Anterior cingulate cortex (tissue), 58 donors: ENCODE measurements at places on chromosomes 3 and 15.

GRCh38 chr3:43327582-43327979 lies 41.2 kb downstream of the SNRK start:
- no peak for DNase-seq

DNA sequence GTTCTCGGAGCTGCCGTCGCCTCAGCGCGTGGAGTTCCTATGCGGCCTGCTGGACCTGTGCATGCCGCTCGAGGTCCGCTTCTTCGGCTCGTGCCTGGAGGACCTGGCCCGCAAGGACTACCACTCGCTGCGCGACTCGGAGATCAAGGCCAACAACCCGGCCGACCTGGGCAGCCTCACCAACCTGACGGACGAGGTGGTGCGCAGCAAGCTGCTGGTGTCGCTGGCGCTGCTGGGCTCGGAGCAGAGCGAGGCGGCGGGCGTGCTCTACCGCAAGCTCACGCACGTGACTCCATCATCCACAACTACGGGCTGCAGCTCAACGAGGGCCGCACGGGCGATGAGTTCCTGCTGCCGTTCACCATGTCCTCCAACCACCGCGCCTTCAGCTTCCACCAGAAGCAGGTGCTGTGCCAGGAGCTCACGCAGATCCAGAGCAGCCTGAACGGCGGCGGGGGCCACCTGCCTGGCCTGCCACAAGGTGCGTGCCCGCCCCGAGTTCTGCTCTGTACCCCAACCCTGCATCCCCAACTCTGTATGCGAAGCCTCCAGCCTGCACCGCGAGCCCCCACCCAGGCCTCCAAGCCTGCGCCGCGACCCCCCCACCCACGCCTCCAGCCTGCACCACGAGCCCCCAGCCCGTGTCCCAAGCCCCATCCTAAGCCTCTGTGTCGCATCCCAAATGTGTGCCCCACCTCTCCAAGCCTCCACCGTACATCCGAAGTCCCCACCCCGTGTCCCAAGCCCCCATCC lies 178.2 kb downstream of the OR4M2 start:
- no peak for DNase-seq

DNA sequence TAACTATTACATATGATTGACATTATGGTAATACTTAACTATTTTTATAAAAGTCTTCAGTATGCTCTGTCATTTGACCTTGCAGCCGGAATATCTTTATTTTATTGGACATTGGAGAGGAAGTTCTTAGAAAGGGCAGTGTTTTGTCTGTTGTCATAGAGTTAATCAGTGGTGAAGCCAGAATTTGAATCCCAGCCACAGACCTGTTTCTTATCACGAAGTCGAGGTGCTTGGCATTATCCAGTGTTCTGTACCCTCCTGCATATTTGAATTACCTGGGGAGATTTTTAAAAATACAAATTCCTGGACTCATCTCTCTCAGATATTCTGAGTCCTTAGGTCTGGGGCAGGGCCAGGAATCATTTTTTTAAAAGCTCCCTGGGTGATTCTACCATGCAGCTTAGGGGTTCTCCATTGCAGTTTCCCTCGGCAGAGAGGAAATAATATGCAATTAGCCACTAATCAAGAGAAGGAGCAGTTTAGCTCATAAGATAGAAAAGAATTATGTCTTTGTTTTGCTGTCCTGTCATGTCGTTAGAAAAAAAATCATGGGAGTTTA lies 195.6 kb upstream of the CFAP20DC start:
- DNase-seq, result no peak

DNA sequence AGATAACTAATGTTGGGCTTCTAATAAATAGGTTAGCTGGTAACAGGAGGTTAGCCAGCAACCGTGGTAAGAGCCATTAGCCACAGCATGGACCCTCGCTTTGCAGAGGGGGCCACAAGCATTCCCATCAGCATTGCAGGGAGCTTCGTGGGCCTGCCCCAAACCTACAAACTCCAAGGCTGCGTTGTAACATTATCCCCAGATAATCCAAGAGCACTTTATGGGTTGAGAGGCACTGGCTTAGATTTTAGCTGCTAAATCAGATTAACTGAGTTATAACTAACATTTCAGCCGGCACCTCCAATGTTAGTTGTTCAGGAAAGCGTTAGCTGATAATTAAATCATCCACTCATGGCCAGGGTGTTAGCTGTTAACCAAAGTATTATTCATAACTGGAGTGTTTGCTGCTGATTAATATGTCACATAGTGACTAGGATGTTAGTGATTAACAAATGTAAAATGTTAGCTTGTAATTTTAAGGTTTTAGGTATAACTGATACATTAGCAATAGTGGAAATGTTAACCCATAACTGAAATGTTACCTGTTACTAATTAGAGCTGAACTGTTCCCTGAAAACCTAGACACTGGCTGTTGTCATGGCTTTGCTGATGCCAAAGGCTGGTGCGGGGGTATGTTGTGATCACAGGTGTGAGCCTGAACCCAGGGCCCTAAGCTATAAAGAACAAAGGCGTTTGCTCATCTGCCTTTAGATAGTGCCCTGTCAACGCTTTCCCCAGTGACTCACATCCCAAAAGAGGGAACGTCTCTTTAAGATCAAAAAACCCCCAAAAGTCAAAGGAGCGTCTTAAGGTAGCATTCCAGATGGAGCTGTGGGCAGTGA lies 56.2 kb downstream of the SLC6A6 start:
- no peak for DNase-seq

GRCh38 chr15:65087873-65088642 lies 11.5 kb downstream of the KBTBD13 start:
- no peak for DNase-seq

- DNase-seq, result no peak
Measured at GRCh38 chr3:13004376-13004775, 68.9 kb downstream of the IQSEC1 start.

DNA sequence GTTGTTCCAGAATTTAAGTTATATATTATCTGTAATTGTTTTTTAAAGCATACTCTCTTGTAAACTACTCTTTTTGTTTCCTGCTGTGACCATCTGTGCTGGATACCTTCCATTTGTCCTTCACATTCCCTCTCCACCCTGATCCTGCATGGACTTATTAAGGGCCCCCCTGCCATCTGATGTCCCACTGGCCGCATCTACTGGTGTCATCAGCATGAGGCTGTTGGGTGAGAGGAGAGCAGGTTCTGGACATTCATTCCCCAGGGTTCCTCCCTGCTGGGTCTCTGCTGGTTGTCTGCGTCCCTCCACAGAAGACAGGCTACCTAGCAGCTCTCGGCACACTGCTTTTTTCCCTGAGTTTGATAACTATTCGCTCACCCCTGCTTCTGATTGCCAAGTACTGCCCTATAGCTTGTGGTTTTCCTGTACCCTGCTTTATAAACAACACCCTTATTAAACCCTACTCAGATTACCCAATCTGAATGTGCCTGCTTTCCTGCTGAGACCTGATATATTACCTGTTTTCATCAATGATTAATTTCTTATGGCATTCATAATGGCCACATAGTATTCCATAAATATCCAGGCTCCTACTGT lies 7.7 kb downstream of the CMTM8 start:
- DNase-seq, result no peak

DNA sequence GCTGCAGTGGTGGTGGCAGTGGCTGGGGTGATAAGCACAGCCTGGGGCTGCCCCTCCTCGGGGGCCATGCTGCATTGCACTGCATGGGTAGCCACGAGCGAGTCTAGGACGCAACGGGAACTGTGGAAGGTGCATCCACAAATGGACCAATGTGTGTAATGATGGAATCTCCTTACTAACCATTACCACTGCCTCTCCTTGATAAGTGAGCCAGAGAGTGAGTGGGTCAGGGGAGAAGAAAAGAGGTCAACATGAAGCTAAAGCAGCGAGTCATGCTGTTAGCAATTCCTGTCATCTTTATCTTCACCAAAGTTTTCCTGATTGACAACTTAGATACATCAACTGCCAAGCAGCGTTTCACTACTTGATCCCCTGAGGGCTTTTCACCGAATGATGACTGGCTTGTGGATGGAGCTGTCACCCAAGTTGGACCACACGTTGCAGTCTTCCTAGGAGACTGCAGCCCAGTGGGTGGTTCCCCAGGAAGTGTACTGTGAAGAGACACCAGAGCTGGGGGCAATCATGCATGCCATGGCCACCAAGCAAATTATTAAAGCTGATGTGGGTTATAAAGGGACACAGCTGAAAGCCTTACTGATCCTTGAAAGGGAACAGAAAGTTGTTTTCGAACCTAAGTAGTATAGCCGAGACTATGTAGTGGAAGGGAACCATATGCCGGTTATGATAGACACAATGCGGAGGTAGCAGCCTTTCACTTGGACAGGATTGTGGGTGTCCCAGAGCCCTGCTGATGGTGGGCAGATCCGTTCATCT lies 20.6 kb downstream of the SAMD7 start:
- DNase-seq, result no peak

DNA sequence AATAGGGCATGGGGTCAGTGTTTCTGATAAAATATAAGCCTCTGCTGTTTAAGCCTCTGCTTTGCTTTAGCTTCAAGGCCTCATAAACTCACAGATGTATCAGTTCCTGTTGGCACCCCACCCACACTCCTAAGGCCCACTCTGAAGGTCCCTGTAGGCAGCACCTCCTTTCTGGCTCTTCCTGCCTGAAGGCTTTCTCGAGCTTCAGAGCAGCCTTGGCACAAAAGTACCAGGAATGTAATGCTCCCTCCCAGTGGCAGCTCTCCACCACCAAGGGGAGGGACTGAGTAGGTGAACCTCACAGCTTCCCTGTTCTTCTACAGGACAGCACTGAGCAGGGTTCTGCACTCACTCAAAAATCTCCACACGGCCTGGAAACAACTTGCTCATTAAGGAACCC lies 102.2 kb downstream of the ABHD5 start:
- no peak for DNase-seq

DNA sequence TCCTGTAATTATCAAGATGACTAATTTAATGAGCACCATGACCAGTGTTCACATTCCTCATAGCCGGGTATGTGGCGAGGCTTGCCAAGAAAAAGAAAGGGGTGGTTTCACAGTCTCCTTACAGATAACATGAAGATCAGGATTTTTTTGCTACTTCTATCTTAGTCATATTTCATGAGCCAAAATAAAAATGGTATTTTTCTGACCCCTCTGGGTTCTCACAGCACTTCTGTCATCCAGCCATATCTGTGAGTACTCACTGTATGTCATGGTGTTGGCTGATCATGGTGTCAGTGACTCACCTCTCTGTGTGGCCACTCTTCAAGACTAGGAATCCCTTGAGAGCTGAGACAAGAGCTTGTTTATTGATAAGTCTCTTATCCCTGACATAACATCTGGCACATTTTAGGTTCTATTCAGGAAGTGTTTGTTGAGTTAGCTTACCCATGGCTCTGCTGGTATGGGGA lies 130.5 kb upstream of the LMCD1 start:
- no peak for DNase-seq

DNA sequence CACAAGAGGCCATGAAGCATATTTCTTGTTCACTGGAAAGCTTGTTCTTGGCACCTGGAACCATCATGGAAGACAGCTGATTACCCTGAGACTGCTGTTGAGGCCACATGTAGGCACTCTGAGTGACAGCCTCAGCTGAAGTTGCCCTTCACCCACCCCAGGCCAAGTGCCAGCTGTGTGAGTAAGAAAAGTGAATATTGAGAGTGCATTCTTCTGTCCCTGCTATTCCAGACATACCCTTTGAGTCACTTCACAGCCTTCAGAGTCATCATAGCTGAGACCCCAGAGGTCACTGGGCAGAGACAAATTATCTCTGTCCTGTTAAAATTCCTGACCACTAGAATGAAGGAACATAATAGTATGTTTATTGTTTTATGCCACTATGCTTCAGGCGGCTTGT lies 79.6 kb downstream of the NFKBIZ start:
- no peak for DNase-seq

DNA sequence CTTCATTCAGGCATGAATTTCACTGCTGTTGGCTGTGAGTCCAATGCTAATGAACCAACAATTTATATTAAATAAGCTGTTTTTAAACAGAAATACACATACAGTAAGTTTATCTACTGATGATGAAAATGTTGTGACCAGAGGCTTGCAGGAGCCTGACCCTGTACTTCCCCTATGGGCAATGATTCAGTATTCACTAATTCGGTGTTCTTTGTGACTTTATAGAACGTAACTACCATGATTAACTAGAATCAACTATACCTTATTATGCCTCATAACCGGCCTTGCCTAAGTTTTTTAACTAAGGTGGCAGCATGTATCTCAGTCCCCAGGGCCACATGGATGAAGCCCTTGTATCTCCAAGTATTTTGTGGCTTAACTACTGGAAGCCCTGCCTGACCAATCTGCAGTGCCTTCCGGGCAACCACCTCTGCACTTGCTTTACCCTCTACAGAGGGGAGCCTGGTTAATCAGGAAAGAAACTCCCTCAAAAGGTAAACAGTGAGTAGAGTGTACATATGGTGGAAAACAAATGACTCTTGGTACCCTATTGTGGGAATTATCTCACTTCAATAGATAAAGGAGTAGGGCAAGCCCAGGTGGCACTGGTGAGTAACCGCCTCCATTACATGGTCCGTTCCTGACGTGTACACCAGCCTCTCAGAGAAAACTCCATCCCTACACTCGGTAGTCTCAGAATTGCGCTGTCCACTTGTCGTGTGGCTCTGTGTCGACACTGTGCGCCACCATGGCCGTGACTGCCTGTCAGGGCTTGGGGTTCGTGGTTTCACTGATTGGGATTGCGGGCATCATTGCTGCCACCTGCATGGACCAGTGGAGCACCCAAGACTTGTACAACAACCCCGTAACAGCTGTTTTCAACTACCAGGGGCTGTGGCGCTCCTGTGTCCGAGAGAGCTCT lies 11.6 kb upstream of the CLDN18 start:
- DNase-seq, result no peak

DNA sequence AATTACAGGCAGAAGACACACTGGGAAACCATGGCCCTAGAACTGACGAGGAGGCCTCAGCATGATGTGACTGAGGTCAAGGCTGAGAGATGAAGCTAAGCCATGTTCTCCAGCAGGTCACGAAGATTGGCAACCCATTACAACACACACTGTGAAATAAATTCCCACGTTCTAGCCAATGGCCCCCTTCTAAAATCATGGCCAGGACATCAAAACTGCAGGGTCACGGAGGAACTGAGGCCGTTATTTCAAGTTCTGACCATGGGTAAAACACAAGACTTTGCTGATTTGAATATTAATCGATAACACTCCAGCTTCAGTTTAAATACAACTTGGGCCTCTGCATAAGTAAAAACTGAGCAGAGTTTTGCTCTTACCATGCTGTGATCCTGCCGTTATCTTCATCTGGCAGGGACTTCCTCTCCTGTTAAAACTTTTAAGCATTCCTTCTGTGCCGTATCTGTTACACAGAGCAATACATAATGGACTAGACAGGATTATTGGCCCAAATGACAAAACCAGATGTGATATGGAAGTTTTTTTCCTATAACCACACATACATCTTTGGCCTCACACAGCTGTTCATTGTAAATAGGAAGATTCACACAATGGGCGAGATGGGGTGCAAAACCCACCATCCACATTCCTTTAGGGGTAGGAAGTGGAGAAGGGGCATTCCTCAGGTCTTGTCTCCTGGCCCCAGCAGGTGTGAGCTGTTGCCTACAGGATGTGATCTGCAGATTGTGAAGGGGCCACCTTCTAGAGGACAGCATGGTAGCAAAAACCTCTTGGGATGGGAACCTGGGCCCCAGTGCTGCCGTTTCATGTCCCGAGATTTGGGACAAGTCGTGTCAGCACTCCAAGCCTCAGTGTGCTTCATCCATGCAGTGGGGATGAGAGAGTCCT lies 207.4 kb downstream of the OPA1 start:
- DNase-seq, result no peak
